ENCODE measurements at places on chromosomes 7 and 10.
A peak's percentile ranks its signal among the peaks of the same experiment; 100 is the strongest.

GRCh38 chr10:125141150-125141859, 19.1 kb downstream of the CTBP2 start:
- DNase-seq, result no peak

- DNase-seq, result no peak
Measured at GRCh38 chr7:33918438-33919143, 13.3 kb downstream of the BMPER start.

GRCh38 chr7:85135977-85136376, 50.9 kb downstream of the SEMA3D start:
- no peak for DNase-seq

DNA sequence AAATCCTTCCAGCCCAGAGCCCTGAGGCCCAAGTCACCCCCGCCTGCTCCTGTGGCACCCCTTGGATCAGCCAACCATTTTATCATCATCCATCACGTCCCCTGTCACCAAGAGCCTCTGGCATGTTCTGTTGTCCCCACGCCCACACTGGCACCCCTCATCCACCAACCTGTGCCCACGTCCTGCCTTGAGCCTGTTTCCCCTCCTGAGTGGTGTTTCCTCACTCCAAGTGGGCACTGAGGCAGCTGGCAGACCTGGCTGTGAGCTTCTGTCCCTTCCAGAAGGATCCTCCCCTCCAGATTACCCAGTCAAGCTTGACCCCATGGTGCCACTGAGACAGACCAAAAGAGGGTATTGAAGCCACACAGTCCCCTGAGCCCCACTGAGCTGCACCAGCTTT, 71.4 kb upstream of the ANTXRL start:
- no peak for DNase-seq

GRCh38 chr7:147432079-147432478, 1158.5 kb upstream of the C7orf33 start:
- DNase-seq, result no peak

DNA sequence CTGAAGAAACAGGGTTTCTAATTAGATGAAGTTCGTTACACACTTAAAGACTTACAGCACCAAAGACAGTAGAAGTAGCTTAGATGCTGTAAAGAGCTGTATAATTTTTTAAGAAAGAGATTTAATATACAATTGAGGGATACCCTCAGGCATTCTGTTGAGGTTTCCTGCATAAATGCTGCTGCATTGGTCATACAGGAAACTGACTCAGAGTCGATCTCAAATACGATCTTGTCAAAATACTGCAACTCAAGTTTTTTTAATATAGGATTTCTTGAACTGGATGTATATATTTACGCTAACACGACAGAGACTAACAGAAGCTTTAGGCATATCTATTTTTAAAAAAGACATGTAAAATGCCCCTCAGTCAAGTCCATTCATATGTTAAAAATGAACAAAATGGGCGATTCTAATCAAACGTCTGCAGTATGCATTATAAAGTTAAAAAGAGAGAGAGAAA, 2.4 kb upstream of the ARID5B start:
- DNase-seq, result peak; percentile 1

- DNase-seq, result no peak
Measured at GRCh38 chr7:128827248-128827958, 2.8 kb upstream of the FLNC start.

DNA sequence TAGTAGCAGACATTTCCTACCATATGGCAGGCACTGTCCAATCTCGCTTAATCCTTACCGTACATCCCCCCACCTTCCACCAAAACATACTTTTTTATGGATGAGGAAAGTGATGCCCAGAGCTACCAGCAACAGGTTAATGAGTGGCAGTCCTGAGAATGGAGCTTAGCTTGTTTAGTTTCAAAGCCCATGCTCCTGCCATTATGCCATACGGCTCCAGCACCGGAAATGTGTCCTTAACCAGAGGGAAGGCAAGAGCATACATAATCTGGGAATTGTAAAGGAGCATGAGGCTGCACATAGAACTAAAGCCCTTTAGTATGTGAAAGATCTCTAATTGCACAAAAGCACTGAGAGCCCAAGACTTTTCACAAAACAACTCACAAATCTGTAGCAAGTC, 155.9 kb upstream of the PHYHIPL start:
- no peak for DNase-seq

DNA sequence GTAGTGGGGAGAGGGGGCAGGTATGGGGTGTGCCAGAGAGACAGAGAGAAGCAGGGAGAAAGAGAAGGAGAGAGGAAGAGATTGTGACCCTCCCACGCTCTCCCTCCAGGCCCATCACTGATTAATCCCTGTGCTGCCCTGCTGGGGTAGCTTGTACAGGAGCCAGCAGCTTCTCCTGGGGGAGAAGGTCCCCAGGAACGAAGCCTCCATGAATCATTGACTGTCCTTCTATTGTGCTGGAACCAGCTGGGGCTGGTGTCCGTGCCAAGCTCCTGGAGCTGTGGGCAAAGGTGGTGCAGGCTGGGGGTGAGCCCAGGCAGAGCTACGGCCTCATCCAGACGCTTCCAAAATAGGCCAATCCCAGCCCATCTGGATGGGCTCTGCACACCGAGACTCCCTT, 20.9 kb downstream of the AQP1 start:
- no peak for DNase-seq

GRCh38 chr10:43939939-43940820, 291.5 kb upstream of the ZNF32 start:
- no peak for DNase-seq

GRCh38 chr7:24341691-24342413, 57.9 kb downstream of the NPY start:
- DNase-seq, result no peak

DNA sequence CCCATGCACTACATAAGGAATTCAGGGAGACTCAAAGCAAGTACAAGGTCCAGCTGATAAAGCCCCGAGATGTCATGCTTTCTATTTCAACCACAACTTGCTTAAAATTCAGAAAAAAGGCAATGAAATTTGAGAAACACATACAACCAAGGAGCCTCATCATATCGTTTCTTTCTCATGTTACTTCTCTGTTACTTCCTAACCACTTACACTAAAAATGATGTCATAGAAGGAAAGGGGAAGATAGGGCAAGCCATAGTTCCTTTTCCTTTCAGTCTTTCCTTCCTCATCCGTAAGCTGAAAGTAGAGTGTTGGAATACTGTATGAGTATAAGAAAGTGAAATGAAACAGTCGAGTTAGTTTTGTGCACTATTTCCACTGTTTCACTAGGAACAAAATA, 27.9 kb upstream of the CDK14 start:
- DNase-seq, result no peak

DNA sequence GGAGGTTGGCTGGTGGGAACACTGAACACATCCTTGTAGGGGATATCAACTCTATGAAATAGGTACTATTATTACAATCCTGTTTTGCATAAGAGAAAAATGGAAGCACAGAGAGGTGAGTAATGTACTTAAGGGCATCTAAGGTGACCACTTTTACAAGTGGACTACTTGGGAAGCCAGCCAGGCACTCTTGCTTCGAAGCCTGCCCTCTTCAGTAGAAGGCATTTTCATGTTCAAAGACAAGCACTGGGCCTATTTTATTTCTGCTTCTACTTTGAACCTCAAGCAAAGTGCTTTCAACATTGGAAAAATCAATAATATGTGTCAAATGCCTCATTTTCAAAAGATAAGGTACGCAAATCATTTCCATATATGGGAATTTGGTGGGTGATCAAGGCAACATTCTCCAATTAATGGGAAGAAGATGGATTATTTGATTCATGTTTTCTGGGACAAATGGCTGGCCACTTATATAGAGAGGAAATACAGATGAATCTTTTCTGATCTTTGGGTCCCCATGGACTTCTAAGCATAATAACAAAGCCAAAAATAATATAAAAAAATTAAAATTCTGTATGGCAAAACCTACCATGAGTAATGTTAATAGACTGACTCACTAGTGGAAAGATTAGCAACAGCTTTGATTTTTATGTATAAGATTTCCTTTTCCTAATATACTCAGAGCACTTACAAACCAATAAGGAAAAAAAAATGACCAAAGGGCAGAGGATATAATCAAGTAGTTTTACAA, 270.2 kb downstream of the FRMD4A start:
- DNase-seq, result no peak
